ENCODE measurements at places on chromosomes 12 and 14.

GRCh38 chr12:7100239-7100638, 8.0 kb upstream of the C1R start:
- no peak for DNase-seq

DNA sequence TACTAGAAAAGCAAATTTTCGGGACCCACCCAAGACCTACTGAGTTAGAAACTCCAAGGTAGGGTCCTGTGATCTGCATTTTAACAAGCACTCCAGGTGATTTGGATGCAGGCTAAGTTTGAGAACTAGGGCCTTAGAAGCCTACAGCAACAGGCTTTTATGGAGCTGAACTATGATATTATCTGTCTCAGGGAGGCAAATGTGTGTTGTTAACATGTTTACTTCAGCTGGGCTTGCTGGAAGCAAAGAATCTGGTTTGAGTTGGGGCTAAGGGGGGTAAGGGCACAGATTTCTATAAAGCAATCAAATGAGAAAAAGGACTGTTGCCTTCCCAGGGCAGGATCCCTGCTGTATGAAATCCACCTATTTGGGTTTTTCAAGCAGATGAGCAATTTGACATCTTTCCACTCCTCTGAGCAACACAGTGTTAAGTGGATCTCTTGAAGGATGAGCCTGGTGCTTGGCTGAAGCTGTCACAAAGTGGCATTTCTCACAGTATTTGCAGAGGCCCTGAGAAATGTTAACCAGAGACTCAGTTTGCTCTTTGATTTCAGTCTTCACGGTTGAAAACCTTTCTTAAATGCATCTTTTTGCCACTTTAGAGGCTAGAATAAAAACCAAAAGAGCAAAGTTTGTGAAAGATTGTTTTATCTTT, 36.2 kb upstream of the SOCS2 start:
- no peak for DNase-seq

DNA sequence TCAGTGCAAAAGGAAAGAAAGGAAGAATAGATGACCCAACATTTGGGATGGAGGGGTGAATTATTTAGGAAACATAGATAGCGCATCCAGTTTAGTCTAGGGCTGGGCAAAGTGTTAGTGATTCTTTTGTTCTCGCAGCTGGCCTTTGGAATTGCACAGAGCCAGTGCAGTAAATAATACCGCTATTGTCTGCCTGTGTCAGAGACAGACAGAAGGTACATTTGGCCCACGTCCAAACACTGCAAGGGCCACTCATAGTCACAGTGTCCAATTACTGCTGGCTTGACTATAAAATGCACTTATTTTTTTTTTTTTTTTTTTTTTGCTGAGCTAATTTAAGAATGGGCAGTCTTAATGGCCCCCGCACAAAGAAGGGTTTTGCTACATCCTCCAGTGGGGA, 638.6 kb downstream of the BCL11B start:
- no peak for DNase-seq

DNA sequence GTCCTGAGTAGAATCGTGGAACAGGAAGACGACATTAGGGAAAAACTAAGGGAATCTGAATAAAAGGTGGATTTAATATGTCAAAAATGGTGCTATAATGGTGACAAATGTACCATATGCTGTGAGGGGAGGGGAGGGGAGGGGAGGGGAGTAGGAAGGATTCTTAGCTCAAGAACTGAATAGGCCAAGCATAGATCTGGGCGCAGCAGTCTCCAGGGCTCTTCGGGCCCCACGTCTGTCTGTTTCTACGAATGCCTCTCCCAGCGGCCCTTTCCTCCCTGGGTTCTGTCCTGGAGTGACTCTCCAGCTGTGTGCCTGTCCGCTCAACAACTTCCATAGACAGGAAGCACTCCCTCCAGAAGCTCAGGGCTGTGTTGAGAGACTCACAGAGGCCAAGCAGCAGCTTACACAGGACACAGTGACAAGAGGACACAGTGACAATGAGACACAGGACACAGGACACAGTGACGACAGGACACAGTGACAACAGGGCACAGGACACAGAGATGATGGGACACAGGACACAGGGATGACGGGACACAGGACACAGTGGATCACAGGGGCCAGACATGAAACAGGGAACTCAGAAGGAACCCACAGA, 42.4 kb upstream of the PPP2R5C start:
- no peak for DNase-seq

- DNase-seq = no peak
Observed at GRCh38 chr12:25972783-25973182, 14.3 kb downstream of the RASSF8 start.

DNA sequence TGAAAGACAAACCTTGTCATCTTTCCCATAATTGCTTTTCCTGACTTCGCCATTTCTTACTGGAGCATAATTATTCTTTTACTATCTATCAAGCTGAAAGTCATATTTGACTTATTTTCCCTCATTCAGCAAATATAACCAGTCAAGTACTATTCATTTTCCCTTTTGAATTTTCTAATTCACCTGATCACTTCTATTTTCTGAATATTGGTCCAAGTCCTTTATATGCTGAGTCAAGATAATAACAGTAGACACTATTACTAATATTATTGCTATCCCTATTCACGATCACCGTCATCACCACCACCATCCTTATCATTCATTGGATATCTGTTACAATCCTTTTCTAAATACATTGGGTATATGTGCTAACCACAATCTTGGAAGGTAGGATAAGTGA, 728.0 kb downstream of the NOVA1 start:
- DNase-seq = no peak

GRCh38 chr14:81396113-81396512, 4.0 kb downstream of the STON2 start:
- DNase-seq = no peak

DNA sequence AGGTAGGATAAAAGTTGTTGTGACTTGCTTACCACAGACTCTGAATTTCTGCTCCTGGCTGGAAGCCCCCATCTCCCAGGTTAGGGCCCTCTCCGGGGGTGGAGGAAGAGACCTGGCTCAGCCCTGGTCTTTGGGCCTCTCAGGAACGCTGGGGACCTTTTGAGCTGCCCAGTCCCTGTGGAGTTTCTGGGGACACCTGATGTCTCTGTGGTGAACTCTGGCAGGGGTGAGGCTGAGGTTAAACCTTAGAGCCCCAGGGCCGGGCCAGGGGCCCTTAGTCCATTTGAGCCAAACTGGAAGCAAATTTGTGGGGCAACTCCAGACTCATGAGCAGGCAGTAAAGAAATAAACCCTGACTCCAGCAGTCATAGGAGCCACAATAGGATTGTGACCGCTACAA, 112.1 kb downstream of the ADGRD1 start:
- DNase-seq = no peak

DNA sequence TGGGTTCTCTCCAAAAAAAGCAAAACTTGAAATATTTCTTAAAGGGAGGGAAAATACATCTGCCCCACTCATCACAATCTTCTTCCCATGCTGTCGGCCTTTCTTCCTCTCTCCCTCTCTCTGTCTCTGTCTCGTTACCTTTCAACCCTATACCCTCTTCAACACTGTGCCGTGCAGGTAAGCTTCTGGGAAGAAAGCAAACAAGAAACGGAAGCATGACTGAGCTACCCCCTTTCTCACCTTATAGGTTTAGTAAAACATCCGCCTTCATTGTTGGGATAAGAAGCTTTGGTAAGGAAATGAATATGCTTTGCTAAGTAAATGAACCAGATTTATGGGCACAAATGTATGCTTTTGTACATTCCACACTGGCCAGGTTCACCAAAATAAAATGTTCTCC, 63.0 kb downstream of the TMEM30B start:
- no peak for DNase-seq

DNA sequence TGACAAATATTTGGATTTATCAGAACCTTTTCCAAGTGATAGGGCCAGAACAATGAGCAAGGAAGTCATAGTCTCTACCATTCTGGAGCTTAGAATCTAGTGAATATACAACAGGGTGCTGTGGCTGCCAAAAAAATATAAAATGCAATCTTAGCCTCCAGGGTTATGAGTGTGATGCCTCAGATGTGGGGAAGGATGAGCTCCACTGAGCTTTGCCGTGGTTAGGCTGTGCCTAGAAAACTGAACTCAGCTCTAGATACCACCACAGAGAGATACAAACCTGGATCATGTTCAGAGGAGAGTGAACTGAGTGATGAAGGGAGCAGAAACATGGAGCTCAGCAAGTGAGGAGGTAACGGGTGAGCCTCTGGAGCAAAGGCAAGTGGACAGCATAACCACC, 138.1 kb upstream of the HIF1A start:
- no peak for DNase-seq

GRCh38 chr12:131087991-131088700, 134.4 kb downstream of the ADGRD1 start:
- no peak for DNase-seq

- no peak for DNase-seq
Observed at GRCh38 chr12:62915204-62915529, 19.8 kb downstream of the PPM1H start.

DNA sequence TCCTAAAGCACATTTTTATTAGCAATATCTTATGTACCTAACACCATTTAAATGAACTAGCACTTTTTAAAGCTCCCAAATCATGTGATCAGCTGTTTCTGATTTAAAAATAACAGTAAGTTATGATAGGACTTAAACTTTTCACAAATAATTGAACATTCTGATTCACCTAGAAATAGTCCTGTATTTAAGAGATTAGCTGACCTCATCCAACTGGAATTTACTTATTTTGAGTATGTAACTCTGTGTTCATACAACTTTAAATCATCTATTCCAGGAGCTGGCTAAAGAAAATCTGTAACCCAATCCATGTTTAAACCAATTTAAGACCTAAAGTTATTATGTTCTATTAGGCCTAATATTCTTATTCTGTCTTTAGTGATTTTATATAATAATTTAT, 184.3 kb downstream of the CCDC91 start:
- no peak for DNase-seq

DNA sequence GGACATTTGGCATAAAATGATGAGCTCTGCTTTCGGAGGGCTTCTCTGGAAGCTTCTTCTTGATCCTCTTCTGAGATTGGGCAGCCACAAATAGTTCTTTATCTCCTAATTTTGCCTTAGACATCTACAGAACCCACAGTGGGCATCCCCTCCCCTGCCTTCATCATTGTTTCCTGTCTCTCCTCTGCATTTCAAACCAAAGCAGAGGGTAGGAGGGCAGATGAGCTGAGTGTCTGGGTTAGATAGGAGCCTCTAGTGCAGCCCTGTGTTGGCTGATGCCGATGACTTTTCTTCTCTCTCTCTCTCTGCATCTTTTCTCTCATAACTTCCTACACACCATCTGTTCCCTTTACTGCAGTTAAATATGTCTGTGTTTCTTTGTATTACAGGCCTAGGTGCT, 8.5 kb upstream of the IL26 start:
- no peak for DNase-seq

- DNase-seq = no peak
Observed at GRCh38 chr14:96634481-96634880, 132.3 kb downstream of the PAPOLA start.

DNA sequence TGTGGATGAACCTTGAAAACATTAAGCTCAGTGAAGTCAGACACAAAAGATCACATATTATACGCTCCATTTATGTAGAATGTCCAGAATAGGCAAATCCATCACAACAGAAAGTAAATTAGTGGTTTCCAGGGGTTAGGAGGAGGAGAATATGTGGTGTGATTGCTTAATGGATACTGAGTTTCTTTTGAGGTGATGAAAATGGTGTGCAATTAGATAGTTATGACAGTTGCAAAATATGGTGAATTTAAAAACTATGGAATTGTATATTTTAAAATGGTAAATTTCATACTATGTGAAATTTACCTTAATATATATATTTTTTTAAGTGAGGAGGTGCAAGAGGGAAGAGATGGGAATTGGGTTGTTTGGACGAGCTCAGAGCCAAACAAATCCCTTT, 46.3 kb upstream of the KICS2 start:
- DNase-seq = no peak

GRCh38 chr12:53602176-53602864, 23.9 kb downstream of the ATF7 start:
- no peak for DNase-seq

DNA sequence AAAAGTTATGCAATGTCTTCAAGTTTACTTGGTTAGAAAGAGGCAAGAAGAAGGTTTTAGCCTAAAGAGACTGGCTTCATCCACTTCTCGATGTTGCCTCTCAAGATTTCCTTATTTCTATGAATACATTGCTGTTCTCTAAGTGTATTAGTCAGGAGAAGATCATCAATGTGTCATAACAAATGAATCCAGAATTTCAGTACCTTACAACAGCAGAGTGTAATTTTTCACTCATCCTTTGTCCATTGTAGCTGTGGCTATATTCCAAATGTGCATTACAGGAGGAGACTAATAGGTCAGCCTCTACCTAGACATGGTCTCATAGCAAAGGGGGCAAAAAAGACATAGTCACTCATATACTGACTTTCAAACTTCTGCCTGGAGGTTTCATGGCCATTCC, 579.1 kb downstream of the PRKD1 start:
- DNase-seq = no peak
